Vein endothelial cell (primary cell): ENCODE measurements at places on chromosomes 3 and 15. TPM values are rescaled to one million over a fixed set of nuclear protein-coding genes. Genes with fewer than 3 reads are reported as not detected.

GPR27 gene
- total RNA-seq, result not detected in 2 replicates

CDHR4 gene
- total RNA-seq, result not detected in 2 replicates

STAB1 gene
- total RNA-seq, result 267 and 435 TPM in 2 replicates

SLC22A13 gene
- under 0.01 and 0.29 TPM in 2 replicates for total RNA-seq

ARPP21 gene
- total RNA-seq, result under 0.01 and 0.38 TPM in 2 replicates

UBXN7 gene
- total RNA-seq, result 21.9 and 23.8 TPM in 2 replicates

FURIN gene
- 99.7 and 119 TPM in 2 replicates for total RNA-seq

HTD2 gene
- total RNA-seq, result 8.9 and 9.1 TPM in 2 replicates

BDH1 gene
- 2.9 and 5.0 TPM in 2 replicates for total RNA-seq

KCTD6 gene
- 6.9 and 7.2 TPM in 2 replicates for total RNA-seq

P2RY14 gene
- not detected in 2 replicates for total RNA-seq

SAMD7 gene
- not detected in 2 replicates for total RNA-seq

RASGRP1 gene
- total RNA-seq, result under 0.01 and 0.76 TPM in 2 replicates

ACTR8 gene
- total RNA-seq, result 27.4 and 36.1 TPM in 2 replicates
